ENCODE measurements at places on chromosomes 16 and 17.

GRCh38 chr16:66300037-66300436 lies 66.5 kb upstream of the CDH5 start:
- DNase-seq, result no peak

DNA sequence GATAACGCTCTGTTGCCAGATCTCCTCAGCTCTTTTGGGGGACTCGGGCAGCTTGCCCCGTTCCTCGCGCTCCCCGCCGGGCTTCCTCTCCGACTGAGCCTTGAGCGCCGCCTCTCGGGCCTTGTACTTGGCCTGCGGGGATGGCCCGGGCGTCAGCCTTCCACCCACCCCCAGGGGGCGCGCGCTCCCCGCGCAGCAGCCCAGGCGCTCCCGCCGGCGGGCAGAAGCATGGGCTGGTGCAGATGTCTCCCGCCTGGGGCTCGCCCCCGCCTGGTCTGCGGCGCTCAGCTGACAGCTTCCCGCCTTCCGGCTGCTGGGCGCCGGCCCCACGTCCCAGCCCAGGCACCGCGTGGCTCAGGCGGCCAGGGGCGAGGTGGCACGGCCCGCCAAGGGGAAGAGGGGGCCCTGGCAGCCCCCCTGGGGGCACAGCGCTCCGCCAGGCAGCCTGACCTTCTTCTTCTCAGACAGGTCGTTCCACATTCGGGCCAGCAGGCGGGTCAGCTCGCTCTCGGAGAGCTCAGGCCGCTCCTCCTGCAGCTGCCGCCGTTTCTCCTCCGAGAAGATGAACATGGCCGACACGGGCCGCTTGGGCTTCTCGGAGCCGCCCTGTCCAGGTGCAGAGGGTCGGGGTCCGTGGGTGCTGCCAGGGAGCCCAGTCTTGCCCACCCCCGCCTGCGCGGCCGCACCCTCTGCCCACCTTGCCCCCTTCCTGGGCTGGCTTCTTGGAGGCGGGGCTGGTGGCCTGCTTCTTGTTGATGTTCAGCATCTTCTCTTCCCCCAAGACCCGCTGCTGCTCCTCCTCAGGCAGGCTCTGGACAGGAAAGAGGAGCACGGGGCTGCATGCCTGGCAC lies 8.9 kb downstream of the UBTF start:
- DNase-seq, result no peak

GRCh38 chr17:62781831-62782251 lies 26.3 kb downstream of the MARCHF10 start:
- DNase-seq, result no peak

DNA sequence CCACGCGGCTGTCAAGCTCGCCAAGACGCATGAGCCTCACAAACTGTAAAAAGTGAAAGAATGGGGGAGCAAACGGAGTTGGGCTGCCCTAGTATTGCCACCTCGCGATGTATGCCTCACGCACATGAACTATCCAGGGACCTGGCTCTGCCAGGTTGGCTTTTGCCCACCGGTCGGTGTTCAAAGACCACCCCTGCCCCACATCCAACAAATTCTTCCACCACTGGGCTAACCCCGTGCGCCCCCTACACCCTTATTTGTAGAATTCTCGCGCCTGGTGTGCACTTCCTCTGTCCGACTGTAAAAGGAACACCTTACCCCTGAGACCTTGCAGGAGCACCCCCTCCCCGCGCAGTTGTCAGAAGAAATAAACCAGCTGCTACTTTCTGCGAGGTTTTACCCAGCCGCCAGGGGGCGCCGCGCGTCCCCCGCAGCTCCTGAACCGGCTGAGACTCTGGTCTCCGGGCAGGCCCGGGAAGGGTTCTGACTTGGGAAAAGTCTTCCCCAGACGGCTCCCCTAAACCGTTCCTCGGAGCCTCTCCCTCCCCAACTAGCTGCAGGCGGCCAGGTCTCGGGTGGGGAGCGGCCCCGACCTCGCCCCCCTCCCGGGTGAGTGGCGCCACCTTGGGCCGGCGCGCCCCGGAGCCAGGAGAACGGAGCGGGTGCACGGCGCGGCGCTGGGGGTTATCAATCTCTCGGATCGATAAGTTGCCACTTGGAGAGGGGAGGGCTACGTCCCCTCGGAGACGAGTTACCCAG lies 1.7 kb upstream of the ZNF423 start:
- DNase-seq, result no peak

All from left renal pelvis (tissue), 4 donors.